ENCODE measurements at places on chromosomes 6 and 20.

GRCh38 chr20:20628314-20628713, 84.1 kb downstream of the RALGAPA2 start:
- DNase-seq = no peak

GRCh38 chr20:21682521-21682954, 22.9 kb upstream of the PAX1 start:
- no peak for DNase-seq

DNA sequence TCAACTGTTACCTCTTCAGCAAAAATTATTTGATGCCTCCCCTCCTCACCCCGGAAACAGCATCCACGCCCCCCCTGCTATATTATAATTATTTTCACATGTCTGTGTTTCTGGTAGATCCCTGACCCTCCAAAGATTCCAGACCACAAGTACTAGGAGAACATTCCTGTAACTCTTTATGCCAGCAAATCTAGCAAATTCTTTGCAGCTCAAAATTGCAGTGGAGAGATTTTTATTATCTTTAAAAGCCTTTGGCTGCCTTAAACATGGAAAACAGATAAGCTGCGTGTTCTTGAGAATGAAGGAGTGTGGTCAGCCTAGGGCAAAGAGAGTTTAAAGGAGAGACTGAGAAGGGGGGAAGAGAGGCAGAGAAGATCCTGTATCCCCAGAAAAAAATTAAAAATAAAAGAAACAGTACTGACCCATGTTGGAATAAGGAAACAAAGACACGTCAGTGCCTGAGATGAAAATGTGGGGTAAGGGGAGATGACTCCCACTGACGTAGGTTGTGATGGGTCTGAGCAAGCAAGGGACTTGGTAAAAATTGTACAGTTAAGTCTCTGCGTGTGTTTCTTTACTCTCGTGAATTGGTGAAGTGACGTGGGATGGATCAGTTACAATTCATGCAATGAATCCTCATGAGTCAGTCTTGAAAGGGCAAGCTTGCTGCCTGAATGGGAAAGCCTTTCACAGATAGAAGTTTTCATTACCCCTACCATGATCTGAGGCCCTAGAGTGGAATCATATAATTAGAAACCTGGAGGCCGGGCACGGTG, 8.3 kb downstream of the ID4 start:
- no peak for DNase-seq

DNA sequence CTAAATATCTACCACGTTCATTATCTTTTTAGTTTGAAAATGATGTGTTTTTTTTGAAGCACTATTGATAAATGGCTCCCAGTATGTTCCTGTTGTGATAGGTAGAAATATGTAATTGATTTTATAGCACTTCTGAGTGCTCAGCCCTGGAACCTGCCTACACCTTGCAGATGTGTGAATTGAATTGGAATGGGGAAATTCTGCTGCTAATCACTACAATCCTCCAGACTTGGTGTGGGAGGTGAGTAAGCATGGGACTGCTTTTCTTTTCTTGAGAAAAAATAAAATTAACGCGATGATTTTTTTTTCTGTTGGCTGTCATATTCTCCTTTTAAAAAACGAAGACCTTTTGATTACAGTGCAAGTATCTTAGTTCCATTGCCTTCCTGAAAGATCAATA, 37.1 kb upstream of the MLIP start:
- DNase-seq = no peak

GRCh38 chr6:169454204-169454871, 200.7 kb upstream of the THBS2 start:
- DNase-seq = no peak

GRCh38 chr6:46612645-46613044, 40.0 kb downstream of the CYP39A1 start:
- peak; percentile 78 for DNase-seq

GRCh38 chr6:139323511-139324300, 31.9 kb upstream of the TXLNB start:
- DNase-seq = peak; percentile 71

- no peak for DNase-seq
Measured at GRCh38 chr6:138956244-138956924, 31.7 kb downstream of the REPS1 start.

DNA sequence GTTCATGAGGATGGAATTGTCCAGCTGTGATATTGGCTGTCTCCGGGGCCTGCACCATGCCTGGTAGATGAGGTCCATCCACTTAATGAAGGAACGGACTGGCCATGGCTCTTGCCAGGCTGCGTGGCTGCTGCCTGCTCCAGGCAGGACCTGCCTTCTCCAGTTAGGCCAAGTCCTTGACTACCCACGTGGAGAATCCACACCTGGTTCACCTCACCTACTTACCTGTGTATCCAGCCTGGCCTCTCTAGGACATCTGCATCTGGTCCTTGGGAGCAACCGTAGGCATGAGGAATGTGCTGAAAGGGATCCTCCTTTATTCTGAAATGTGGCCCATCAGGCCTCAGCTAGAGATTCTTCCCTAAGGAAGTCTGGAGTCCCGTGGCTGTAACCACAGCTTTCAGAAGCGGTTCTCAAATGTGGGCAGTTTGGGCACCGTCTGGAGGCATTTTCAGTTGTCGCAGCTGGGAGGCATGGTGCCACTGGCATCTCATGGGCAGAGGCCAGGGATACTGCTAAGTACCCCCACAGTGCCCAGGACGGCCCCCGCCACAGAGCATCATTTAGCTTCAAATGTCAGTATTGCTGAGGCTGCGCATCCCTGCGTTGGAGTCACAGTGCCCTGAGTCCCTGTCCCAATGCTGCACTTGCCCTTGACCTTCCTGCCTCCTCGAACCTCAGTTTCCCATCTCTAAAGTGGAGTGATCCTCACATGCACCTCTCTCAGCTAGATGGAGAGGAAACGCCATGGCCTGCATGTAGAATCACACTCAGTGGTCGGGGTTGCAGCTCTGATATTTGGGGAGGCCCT, 67.5 kb downstream of the PHACTR3 start:
- DNase-seq = no peak

DNA sequence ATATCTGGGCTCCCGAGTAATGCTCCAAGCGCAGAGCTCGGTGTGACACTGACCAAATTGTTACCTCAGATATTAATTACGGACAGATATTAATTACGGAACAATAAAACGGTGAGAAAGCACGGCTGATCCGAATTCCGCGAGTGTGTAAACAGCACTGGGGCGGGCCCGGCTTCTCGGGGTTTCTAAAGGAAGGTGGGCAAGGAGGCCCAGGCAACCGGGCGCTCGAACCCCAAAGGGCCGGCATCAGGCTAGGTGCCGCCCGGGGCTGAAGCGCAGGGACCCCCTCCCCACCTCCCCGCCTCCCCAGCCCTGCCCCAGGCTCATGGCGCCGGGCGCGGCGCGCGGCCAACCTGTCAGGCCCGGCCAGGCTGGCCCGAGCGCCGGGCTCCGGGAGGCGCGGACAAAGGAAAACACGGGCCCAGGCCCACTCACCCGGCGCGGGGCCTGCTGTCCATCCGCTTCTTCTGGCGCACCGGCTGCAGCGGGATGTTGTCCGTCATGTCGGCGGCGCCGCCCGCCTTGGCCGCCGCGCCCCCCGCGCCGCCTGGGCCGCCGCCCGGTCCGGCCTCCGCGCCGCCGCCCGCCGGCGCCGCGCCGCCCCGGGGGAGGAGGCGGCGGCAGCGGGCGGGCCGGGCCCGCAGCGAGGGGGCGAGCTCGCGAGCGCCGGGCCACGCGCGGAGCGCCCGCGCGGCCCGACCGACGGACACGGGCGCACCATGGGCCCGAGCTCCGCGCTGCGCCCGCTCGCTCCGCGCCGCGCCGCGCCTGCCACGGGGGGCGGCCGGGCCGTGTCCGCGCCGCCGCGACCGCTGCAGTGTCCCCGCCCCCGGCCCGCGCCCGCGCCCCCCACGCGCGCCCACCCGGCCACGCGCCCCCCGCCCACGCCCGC, at the start of gene ATP9A:
ATP9A (minus strand) TSS at position 524 of the 892 bp plus-strand sequence; CDS start at position 503, 21 bp downstream.
- DNase-seq = peak; percentile 38

- no peak for DNase-seq
Measured at GRCh38 chr20:36331209-36331608, 25.1 kb downstream of the DLGAP4 start.

GRCh38 chr20:38961530-38962043, 557 bp upstream of the DHX35 start:
- DNase-seq = no peak

DNA sequence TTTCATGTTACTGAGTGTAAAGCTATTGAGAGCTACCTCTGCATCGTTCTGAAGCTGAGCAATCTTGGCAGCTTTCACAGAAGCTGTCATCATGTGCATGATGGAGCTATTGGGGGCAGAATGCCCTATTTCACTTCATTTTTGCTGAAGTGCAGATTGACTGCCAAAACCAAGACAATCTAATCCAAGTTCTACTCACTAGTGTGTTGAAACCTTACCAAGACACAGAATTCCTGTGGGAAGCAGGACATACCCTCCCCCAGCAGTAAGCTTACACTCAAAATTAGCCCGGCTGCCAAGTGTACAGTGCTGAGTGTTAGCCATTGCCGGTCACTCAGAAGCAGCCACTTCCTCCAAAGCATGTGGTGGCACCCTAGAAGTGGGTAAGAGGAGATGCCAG, 177.3 kb upstream of the TENT5A start:
- no peak for DNase-seq

DNA sequence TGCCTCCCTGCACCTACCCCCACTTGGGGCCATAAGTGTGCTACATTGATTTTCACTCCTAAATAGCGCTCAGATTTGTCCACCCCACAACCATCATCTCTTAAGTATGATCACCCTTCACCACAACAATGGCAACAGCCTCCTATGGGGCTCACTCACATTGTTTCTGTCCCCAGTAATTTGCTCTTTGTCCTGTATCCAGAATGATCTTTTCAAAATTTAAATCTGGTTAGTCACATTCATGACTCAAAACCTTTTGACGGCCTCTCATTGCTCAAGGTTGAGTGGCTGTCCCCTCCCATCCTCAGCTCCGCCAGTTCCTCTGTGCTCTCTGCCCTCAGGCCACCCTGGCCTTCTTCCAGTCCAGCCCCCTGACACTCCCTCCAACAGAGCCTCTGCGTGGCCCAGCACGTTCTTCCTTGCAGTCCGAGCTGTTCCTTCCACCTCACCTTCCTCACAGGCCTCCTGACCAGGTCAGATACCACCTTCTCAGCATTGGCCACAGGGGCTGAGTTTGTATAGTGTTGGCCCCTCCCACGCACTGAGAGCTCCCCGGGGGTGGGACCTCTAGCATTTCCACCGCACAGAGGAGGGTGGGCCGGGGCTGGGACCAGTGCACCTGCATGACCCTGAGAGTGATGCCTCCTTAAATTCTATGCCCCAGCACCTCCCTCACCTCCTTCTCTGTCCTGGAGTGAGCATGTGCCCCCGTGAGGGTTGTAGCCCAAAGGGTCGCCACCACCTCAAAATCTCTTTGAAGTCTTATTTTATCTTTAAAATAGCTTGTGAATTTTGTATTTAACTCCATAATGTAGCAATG, 2.4 kb upstream of the PPP1R3G start:
- DNase-seq = peak; percentile 92

GRCh38 chr20:1894471-1894950, 696 bp upstream of the SIRPA start:
- peak; percentile 73 for DNase-seq

DNA sequence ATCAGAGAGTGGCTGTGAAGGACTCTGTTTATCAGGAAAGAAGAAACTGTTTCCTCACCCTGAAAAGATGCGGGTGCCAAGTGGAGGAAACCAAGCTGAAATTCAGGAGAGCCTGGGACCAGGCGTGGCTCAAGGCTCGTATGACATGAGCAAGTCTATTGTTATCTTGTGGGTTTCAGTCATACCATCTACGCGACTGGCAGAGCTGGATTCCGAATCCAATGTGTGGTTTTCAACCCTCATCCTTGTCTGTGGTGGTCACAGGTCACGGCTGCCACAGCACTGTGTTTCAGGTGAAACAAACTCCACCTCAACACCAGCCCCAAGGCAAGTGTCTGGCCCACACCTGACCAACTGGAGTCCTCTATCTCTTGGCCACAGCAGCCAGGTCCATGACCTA, 9.1 kb downstream of the MC3R start:
- DNase-seq = no peak

- no peak for DNase-seq
Measured at GRCh38 chr6:84508981-84509380, 255.4 kb downstream of the TBX18 start.

GRCh38 chr6:34315780-34316179, 67.0 kb upstream of the SMIM29 start:
- DNase-seq = no peak

DNA sequence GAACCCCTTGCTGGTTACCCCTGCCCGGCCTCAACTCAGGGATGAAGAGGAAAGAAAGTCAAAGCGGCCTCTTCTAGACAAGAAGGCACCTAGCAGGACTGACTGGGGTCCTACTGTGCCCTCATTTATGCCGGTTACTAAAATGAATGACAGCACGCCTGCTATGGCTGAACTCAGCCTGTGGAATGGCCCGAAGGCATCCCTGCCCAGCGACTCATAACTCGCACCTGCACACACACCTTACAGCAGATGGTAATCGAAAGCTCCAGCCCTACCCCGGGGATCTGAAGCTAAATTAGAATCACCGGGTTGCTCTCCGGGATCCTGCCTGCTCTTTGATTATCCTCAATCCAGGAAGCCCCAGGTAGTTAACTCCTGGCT, 747 bp upstream of the TXNDC5 start:
- DNase-seq = no peak

GRCh38 chr20:24530131-24530680, 60.8 kb downstream of the SYNDIG1 start:
- DNase-seq = no peak

DNA sequence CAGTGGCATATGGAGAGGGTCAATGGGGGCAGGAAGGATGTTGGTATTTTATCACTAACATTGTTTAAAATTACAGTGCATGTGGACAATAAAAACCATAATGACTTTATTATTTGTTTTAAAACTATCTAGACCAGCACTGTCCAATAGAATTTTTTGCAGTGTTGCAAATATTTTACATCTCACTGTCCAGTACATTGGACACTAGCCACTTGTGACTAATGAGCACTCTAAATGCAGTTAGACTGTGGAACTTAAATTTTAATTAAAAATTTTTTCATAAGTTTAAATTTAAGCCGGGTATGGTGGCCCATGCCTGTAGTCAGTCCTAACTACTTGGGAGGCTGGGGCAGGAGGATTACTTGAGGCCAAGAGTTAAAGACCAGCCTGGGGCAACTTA, 101.7 kb downstream of the DTD1 start:
- no peak for DNase-seq

DNA sequence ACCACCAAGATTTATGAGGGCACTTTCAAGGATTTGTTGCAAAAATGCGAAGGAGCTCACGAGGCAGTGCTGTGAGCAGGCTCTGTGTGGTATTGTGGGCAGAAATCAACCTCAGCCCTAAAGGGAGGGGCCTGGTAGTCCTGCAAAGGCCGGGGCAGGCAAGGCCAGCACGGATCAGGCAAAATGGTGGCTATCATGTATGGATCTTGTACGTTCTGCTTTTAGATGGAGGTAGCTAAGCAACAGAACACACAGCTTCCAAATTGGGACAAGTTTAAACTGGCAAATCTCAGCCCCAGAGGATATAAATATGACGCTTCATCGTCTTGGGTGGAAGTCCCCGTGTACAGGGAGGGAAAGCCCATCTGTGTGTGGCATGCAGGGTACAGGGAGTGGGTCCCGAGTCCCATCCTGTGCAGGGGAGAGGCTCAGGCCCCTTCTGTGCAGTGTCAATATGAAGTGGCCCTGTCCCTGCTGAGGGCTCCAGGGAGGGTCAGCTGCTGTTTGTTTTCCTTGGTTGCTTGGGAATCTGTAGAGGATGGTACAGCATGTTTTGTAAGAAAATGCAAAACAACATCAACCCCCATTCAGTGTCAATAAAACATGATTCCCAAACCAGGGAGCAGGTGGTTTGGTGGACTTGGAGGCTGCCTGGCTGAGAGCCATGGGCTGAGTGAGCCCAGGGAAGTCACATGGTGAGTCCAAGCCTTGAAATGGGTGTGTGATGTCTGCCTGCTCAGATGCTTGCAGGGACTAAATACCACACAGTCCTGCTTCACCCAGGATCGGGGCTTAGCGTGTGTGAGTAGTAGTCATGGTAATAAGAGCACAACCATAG, 113.0 kb downstream of the SYCP2 start:
- no peak for DNase-seq
